ENCODE measurements at places on chromosomes 6 and 20.

DNA sequence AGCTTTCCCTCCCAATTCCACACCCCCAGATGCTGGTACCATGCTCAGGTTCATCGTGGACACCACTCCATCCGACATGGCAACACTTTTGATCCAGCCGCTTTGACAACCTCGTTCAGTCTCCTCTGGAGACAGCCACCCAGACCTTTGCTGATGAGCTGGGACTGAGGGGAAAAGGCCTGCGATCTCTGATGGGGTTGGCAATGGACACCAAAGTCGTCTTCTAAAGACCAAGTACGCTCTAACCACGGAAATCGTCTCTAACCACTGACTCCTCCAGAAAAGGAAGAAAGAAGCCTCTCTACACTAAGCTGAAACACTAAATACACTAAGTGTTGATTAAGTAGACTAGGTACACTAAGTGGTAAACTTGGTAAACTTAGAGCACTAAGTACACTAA, 26.1 kb upstream of the HLA-E start:
- DNase-seq, result no peak

- peak; percentile 46 for DNase-seq
These were observed 19.5 kb upstream of the FAM8A1 start for GRCh38 chr6:17580518-17581048.

- DNase-seq, result peak; percentile 18
These were observed 70.7 kb downstream of the MYB start for GRCh38 chr6:135251498-135252441.

GRCh38 chr20:58523072-58523970, 8.1 kb upstream of the APCDD1L start:
- no peak for DNase-seq

- DNase-seq, result no peak
These were observed 849 bp downstream of the GSTA4 start for GRCh38 chr6:52994031-52994838.

- no peak for DNase-seq
These were observed 18.7 kb downstream of the CCDC170 start for GRCh38 chr6:151512481-151512880.

GRCh38 chr20:36179170-36179945, 24.8 kb downstream of the EPB41L1 start:
- DNase-seq, result no peak

Measured in stimulated activated CD4-positive, alpha-beta T cell treated with anti-CD3 and anti-CD28 coated beads, Interleukin-1b, Interleukin-23, amount 100 ng/mL, for 48 hours (primary cell).